ENCODE measurements at places on chromosomes 12 and 14.

- DNase-seq = no peak
These were observed 384.5 kb downstream of the SEC23A start for GRCh38 chr14:38718519-38718918.

GRCh38 chr14:90535556-90536090 is 138.8 kb downstream of the CALM1 start:
- no peak for DNase-seq

DNA sequence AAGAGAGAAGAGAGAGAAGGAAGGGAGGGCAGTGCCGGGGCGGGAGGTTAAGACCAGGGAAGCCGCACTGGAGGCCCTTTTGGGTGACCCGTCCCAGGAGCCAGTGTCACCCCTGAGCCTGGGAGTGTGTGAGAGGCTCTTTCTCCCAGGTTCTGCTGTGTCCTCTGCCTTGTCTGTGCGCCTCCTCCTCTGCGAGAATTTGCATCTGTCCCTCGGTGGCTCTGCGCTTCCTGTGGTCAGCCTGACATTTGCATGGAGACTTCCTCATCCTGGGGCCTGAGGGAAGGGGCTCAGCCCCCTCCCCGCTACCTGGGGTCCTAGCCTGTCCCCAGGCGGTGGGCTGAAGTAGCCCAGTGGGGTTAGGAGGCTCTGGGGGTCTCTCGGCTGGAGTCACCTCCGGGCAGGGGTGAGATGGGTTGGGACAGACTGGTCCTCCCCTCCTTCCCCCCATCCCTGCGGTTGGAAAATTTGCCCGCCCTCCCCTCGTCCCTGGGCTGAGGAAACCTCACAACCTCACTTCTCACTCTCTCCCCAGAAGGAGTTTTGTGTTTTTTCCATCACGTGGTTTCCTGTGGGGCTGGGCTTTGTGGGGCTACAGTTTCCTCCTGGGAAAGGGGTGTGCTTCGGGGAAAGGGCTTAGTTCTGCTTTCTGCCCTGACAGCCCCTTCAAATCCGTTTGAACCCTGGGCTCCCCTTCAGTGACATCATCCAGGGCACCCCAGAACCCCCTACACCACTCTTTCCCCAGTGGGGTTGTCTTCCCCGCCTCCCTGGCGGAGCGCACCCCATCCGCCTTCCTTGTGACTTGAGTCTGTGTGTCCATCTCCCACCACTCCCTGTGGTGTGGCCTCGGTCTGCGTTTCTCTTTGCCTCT is 2.5 kb downstream of the PTPN6 start:
- peak; percentile 65 for DNase-seq

- peak; percentile 68 for DNase-seq
These were observed 15.0 kb downstream of the GXYLT1 start for GRCh38 chr12:42129595-42130204.

GRCh38 chr14:76531085-76531484 is 155.1 kb downstream of the ESRRB start:
- DNase-seq = no peak

GRCh38 chr12:78966926-78967325 is 102.4 kb downstream of the SYT1 start:
- DNase-seq = no peak

- no peak for DNase-seq
These were observed 207.8 kb downstream of the C12orf42 start for GRCh38 chr12:103288016-103288415.

DNA sequence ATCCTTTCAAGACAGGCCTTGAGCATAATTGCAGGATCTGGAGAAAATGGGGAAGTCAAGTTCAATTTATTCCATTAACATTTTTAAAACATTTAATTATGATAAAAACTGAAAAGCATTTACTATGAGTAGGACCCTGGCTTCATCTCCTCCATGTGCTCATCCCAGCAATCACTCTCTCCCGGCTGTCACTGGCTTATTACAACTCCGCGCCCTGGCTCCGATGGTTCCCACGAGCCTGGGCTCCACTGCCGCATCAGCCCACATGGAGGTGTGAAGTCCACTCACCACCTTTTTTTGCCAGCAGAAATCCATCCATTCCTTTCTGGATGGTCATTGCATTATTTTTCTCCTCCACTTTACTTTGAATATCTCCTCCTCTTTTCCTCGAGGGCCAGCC is 194.4 kb downstream of the EMP1 start:
- DNase-seq = no peak

GRCh38 chr12:80698847-80699542 is 8.4 kb upstream of the MYF6 start:
- no peak for DNase-seq

DNA sequence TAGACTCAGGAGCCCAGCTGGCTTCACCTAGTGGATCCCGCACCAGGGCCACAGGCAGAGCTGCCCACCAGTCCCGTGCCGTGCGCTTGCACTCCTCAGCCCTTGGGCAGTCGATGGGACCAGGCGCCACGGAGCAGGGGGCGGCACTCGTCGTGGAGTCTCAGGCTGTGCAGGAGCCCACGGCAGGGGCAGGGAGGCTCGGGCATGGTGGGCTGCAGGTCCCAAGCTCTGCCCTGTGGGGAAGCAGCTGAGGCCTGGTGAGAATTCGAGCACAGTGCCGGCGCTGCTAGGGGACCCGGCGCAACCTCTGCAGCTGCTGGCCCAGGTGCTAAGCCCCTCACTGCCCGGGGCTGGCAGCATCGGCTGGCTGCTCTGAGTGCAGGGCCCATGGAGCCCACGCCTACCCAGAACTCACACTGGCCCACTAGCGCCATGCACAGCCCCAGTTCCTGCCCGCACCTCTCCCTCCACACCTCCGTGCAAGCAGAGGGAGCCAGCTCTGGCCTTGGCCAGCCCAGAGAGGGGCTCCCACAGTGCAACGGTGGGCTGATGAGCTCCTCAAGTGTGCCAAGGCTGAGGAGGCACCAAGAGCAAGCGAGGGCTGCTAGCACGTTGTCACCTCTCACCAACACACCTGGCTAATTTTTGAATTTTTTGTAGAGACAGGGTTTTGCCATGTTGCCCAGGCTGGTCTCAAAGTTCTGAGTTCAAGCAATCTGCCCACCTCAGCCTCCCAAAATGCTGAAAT is 116.1 kb downstream of the SPTSSA start:
- no peak for DNase-seq

DNA sequence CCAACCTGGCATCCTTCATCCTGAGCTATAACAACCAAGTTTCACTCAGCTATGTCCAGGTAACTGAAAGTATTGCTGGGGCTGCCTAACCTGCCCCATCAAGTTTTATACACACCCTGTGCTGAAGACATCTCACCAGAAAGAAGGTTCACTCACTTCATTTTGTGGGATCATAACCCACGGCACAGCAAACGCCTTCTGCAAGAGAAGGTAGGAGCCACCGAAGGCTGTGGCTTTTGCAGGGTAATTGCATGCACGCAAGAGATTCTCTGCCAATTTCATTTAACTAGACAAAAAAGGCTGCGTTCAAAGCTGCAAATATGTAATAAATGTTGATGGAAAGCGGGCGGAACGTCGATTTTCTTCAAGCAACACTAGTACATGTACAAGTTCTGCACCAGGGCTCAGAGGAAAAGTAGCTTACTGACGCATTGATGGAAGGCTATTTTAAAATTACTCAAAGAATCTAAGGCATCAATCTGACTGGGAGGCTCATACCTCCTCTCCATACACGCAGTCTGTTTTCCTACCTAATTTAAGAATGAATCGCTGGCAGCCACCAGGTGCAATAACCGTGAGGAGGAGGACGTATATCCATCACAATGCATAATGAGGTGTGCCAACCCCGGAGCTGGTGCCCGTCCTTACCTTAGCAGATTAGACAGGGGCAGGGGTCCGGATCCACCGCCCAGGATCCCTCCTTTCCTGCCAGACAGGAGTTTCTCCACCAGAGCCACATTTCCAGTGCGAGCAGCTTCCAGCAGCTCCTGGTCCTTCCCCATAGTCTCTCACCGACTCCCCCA is 1.1 kb downstream of the ANKS1B start:
- DNase-seq = no peak

- no peak for DNase-seq
These were observed 21.8 kb downstream of the NCKAP5L start for GRCh38 chr12:49806321-49806813.

DNA sequence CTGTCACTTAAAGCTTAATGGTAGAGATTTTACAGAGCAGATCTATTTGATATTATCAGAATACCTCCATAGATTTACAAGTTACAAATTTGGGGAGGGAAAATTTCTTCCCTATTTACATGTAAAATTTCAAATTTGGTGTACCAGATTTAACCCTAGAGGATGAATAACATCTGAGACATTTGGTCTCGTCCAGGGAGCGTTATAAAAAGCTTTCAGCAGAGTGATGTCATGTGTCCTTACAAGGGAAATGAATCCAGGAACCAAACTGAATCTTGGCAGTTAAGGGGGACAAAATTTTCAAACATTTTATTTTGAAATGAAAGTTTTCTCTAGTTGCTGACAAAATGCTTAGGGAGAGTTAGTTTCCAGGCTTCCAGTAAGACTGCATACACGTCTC is 4.5 kb upstream of the CDK17 start:
- no peak for DNase-seq

DNA sequence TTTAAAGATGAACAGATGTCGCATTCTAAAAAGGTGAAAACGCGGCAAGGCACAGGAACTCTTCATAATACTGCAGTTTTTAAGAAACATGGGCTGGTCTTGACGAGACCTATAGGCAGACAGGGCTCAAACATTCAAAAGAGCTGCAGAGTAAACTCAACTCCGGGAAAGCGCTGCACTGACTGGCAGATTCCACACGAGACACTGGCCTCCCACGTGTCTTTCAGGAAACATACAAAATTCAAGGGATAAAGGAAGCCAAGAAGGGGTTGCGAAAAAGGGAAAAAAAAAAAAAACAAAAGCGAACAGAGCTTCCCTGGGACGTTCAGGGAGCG is 614 bp upstream of the ARF6 start:
- peak; percentile 63 for DNase-seq

GRCh38 chr12:88111074-88111652 is 30.7 kb downstream of the CEP290 start:
- peak; percentile 48 for DNase-seq

GRCh38 chr12:78442454-78442801 is 422.1 kb upstream of the SYT1 start:
- DNase-seq = peak; percentile 43
